ENCODE measurements at places on chromosomes 1 and 21.

GRCh38 chr1:241606544-241606943, 33.6 kb downstream of the CHML start:
- no peak for DNase-seq

DNA sequence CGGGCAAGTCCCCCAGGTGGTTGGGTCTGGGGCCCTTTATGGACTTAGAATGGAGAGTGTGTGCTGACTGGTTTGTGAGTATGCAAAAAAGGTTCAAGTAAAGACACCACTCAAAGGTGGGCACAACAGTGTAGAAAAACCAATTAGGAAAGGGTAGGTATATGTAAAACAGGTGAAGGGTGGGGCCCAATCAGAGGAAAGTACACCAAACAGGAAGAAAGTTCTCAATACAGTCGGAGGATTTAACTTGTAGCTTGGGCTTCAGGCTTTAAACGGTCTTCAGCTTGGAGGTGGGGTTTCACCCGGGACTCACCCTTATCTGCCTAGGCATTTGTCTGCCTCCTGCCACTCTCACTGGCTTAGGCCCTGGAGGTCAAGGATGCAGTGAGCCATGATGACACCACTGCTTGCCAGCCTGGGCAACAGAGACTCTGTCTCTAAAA, 6.8 kb upstream of the PUM1 start:
- no peak for DNase-seq

DNA sequence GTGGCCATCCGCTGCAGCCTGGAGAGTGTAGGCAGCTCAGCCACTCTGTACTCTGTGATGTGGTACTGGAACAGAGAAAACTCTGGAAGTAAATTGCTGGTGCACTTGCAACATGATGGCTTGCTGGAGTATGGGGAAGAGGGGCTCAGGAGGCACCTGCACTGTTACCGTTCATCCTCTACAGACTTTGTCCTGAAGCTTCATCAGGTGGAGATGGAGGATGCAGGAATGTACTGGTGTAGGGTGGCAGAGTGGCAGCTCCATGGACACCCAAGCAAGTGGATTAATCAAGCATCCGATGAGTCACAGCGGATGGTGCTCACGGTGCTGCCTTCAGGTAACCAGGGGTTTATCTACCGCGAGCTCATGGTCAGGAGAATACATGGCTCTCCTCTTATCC, 24.0 kb downstream of the CD101 start:
- no peak for DNase-seq

DNA sequence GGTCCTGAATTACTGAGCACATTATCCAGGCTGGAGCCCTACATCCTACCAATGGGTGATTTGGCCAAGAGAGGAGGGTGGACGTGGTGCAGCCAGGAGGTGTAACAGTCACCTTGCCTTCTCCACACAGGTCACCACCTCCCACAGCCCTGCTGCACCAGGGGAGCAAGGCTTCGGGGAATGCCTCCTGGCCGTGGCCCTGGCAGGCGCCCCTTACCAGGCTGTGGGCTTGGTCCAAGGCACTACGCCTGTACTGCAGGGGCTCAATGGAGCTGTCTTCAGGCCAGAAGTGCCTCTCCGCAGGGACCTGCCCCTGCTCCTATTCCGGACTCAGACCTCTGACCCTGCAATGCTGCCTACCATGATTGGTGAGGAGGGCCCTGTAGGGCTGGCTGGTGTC, 26.0 kb downstream of the HMGCS2 start:
- DNase-seq = no peak

DNA sequence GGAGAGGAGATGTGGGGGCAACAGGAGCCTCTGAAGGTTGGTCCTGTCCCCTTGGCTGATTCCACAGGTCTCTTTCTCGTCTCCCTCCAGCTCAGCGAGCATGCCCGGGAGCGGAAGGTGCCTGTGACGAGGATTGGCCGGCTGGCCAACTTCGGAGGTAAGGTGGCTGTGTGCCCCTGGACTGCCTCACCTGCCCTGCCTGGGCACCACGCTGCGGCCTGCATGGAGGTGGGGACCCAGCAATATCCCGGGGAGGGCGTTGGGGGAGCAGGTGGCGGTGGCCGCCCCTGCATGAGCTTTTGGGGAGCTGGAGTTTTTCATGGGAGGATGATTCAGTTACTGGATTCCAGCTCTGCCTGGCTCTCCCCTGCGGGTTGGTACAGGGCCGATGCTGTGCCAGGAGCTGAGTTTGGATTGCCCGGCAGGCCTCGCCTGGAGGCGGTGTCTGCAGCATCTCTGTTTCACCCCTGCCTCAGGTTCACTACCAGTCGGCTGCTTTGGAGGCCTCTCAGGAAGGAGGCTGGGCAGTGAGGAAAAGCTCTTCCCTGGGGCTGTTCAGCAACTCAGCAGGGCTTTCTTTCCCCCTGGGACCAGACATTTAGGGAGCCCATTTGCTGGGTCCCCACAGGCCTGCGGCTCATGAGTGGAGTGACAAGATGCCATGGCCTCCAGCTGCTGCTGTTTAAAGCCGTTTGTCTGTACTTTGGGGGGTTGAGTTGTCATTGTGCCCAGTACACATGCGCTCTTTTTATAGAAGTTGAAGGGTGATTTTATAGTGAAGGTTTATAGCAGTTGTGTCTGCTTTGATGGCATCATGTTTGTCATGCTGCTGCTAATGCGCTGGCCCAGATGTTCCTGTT, 25.7 kb downstream of the COQ8A start:
- DNase-seq = no peak

DNA sequence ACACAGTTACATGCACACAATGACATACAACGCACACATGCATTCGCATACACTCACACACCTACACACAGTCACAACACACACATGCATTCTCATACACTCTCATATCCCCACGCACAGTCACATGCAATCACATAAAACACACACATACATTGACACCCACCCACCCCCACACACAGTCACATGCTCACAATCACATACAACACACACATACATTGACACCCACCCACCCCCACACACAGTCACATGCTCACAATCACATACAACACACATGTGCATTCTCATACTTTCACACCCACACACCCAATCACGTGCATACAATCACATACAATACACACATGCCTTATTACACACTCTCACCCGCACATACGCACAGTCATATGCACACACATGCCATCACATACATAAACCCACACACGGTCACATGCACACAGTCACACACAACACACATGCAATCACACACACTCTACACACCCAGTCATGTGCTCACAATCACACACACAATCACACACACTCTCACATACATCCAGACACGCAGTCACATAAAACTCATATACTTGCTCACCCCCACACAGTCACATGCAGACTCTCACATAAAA, 134.3 kb downstream of the CASZ1 start:
- no peak for DNase-seq

DNA sequence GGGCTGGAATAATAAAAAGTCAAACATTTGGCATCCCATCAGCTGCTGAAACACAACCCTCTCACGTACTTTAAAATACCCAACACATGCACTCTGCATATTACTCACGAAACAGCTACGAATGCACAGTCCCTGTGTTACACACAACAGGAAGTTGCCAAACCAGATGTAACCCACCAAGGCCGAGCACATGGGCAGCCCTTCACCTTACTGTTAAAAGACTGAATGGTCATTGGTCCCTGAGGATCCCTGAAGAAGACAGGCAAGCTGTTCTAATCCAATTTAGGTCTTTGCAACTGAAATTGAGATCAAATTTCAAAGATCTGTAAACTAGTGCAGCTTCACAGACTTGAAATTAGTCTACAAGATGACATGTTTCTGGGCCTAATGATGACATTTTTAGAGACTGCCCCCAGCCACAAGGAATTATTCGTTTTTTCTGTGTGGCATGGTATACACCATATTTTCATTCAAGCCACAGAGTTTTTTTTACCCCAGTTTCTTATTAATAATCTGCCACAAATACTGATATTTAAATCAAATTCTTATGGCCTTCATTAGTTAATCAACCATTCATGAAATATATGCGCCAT, 25.6 kb upstream of the IER5 start:
- no peak for DNase-seq

DNA sequence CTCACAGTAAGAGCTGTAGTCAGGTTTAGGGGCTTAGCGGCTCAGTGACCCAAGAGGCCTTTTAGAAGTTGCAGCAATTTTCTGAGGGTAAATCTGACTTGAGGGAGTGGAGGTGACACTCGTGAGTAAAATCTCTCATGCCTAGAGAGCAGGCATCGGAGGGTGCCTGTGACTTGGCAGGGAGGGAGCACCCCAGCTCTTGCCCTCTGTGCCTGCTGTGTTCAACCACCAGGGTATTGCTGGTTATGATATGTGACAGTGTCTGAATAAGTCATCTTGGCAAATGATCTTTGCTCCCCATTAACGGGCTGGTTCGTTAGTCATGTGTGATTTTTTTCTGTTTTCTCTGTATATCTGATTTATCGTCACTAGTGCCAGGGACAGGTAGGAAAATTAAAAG, 5.9 kb downstream of the MAN1C1 start:
- DNase-seq = no peak

- no peak for DNase-seq
Measured at GRCh38 chr1:85838238-85838637, 130.0 kb upstream of the ZNHIT6 start.

GRCh38 chr1:63756839-63757238, 17.0 kb upstream of the ROR1 start:
- no peak for DNase-seq

DNA sequence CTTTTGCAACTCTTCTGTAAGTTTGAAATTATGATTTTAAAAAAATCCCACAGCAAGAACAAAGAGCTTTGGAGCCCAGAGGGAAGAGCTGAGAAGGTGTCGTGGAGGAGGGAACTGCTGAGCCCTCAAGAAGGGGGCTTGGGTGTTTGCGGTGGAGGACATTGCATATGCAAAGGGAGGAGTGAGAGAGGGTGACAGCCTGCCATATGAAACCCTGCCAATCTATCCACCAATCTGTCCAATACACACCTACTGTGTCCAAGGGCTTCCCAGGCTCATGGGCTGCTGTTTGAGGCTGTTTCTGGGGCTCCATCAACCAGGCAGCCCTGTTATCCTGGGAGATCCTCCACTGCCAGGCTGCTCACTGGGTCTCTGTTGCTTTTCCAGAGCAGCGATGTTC, 15.2 kb downstream of the WNT4 start:
- no peak for DNase-seq

DNA sequence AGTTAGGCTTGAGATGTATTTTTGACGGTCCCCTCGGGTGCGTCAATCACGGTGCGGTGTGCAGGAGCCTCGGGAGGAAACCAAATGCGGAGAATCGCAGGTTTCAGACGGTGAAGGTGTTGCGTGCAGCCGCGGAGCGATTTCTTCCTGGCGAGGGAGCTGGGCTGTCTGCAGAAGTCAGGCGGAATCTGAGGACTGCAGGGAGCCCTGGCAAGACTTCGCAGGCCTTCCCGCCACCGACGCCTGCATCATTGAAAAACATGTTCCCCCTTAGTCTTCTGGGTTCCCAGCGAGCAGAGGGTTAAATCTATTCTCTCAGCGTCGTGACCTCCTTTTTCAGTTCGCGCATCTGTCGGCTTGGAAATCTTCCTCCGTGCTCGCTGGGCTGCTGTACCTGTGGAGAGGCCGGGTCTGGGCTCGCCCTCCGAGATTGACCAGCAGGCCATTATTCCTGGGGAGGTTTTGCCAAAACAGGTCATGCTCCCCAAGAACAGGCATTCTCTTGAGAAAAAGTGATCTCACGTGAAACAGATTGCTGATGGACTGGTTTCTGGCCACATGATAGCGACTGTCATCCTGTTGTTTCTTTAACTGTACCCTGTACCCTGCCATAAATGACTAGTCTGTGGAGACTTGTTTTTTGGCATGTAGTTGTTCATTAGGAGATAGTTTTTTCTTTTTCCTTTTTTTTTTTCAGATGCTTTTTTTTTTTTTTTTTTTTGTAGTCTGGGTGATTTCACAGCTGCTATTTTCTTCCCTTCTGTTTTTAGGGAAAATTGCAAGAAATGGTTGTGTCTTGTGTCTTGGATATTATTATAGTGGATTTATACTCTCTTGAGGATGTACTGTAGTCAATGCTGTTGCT, 894 bp downstream of the EPB41 start:
- no peak for DNase-seq

DNA sequence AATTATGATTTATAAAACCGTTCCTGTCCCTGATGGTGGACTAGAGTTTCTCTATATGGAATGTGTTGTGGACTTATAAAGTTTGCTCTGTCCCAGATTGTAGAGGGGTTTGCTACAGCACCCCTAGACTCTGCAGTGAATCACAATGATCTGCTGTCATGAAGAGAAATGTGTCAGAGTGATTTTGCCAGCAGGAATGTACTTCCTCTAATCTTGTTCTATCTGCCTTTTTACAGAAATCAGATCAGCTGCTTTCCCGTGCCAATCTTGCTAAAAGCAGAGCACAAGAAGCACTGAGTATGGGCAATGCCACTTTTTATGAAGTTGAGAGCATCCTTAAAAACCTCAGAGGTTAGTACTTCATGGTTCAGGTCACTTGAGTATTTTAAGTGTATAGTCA, 52.0 kb downstream of the LAMC2 start:
- no peak for DNase-seq

DNA sequence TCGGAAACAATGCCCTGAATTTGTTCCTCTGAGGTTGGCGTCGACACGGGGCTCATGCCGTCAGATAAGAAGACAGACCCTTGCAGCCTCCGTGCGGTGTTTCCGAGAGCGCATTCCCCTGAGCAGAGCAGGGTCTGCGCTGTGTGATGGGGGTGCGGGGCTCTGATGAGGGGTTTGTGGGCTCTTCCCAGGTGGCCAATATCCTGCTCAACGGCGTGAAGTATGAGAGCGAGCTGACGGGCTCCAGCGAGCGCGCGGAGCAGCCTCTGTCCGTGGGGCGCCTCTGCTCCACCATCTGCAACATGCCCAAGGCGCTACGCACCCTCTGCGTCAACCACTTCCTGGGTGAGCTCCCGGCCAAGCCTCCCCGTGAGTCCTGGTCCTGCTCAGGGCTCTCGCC, 17.3 kb downstream of the SLC45A1 start:
- DNase-seq = no peak

GRCh38 chr1:194658090-194658439, 1471.7 kb upstream of the B3GALT2 start:
- no peak for DNase-seq

GRCh38 chr1:6634371-6635052, 9.8 kb downstream of the THAP3 start:
- DNase-seq = no peak

GRCh38 chr1:92443893-92444292, 42.8 kb downstream of the GFI1 start:
- no peak for DNase-seq

DNA sequence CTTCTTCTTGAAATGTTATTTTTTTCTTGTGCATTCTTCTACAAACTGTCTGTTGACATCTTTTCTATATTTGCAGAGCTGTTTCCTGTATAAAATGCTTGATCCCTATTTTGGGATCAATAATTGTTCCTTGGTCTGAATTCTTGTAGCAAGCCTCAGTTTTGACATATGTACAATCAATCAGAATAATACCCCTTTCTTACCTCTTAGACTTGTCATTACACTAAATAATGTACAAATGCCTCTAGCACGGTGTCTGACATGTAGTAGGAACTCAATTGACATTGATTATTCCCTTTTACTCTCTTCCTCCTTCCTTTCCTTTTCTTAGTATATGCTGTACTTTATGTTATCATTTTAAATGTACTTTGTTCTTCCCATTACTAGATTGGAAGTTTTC, 25.2 kb downstream of the RWDD3 start:
- no peak for DNase-seq

Data from stimulated activated CD4-positive, alpha-beta T cell treated with anti-CD3 and anti-CD28 coated beads, TNF-alpha, amount 100 ng/mL, for 1 hour (primary cell).